ENCODE measurements at places on chromosomes 7 and 10.

GRCh38 chr10:63921908-63922467, 400.8 kb downstream of the REEP3 start:
- no peak for DNase-seq

DNA sequence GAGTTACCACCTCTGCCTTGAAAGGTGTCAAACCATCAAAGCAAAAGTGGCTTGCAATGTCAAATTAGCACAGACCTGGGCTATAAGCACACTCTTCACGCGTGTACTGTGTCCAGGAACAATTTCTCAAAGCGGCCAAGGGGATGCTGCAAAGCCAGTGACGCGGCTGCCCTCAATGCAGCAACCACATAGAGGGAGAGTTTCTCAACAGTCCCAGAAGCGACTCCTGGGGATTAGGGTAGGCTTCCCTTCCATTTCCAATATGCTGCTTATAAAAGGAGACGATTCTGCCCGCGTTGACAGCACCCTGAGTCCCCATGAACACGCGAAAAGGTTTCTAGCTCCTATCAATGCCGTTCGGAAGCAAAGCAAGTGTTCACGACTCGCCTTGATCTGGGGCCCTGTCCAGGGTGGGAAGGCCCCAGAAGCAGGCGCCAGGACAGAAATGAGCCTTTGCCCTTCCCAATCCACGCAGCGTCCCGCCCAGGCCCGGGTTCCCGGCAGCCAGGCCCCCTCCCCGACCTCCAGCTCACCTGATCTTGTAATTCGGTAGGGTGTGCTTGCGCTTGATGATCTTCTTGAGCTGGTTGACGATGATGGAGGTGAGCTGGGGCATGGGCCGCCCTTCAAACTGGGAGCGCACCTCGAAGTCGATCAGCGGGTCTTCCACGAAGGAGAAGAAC, 1.3 kb downstream of the PDZD8 start:
- DNase-seq, result no peak

GRCh38 chr10:131886237-131886636, 14.6 kb upstream of the PPP2R2D start:
- DNase-seq, result no peak

- DNase-seq, result no peak
Observed at GRCh38 chr7:23687011-23687410, 7.0 kb downstream of the FAM221A start.

DNA sequence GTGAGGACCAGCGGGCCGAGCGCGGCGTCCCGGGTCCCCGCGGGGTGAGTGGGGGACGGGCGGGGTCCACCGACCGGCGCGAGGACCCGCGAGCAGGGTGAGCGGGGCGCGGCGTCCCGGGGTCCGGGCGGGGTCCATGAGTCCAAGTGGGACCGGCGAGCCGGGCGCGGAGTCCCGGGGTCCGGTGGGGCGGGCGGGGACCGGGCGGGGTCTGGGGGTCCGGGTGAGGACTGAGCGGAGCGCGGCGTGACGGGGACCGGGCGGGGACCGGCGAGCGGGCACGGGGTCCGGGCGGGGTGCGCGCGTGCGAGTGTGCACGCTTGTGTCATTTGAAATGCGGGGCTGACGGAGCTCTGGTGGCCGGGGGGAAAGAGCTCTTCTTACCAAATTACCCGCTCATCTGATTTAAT, 765 bp downstream of the CELF2 start:
- no peak for DNase-seq

DNA sequence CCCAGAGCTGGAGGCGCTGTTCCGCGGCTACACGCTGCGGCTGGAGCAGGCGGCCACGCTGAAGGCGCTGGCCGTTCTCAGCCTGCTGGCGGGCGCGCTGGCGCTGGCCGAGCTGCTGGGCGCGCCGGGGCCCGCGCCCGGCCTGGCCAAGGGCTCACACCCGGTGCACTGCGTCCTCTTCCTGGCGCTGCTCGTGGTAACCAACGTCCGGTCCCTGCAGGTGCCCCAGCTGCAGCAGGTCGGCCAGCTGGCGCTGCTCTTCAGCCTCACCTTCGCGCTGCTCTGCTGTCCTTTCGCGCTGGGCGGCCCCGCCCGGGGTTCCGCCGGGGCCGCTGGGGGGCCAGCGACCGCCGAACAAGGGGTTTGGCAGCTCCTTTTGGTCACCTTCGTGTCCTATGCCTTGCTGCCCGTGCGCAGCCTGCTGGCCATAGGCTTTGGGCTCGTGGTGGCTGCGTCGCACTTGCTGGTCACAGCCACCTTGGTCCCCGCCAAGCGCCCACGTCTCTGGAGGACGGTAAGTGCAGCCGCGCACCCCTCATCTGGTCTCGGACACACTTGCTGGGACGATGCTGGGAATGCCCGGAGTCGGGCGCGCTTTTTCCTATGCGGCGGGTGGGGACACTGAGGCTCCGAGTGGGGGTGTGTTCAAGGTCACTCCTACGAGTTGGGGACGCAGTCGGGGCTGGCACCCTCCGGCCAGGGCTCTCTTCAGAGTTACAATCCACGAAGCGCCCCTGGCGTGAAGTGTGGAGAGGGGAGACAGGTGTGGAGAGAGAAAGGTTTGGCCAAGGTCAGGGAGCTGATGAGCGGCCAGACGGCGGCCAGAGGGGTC, 717 bp downstream of the ADCY1 start:
- no peak for DNase-seq

DNA sequence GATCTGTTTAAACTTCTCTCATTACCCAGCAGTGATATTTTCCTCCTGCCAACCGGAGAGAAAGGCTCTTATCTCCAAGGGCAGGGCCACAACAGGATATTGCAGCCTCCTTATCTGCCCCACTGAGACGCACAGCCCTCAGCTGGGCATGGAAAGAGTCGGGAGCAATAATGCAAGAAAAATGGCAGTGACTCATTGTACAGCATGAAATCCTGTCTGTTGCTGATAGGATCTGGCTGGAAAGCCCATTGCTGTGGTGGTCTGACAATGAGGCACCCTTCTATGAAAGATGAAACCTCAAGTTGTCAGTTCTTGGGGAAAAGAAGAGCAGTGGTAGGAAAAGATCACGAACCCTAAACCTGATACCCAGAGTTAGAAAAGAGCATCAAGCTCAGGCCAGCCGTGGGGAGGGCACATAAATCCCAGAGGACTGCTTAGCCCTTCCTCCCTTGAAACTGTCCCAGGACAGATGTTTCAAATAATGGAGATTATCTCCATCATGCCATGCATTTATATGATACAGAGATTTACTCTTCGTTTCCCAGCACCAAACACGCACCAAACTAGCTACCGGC, 47.0 kb upstream of the FIGNL1 start:
- DNase-seq, result no peak

DNA sequence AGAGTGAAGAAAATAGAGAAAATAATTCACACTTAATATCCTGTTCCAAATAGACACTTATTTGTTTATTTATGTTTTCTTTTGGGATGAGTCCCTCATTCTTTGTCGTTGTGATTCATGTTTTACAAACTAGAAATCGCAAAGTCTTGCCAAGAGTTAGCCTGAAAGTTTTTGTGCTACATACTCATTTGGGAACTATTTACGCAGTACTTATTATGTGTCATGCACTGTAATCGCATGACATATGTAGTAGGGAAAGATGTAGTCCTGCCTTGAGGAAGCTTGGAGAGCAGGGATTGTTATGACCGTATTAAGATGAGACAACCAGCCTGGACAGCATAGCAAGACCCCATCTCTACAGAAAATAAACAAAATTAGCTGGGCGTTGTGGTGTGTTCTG, 189.3 kb downstream of the ABCA13 start:
- DNase-seq, result no peak

GRCh38 chr10:4431114-4431863, 394.7 kb upstream of the AKR1E2 start:
- DNase-seq, result no peak

GRCh38 chr10:19605806-19606205, 210.4 kb upstream of the PLXDC2 start:
- DNase-seq, result no peak

GRCh38 chr7:51126324-51126723, 190.3 kb downstream of the COBL start:
- DNase-seq, result no peak

GRCh38 chr7:7190142-7190541, 7.8 kb downstream of the C1GALT1 start:
- DNase-seq, result no peak

DNA sequence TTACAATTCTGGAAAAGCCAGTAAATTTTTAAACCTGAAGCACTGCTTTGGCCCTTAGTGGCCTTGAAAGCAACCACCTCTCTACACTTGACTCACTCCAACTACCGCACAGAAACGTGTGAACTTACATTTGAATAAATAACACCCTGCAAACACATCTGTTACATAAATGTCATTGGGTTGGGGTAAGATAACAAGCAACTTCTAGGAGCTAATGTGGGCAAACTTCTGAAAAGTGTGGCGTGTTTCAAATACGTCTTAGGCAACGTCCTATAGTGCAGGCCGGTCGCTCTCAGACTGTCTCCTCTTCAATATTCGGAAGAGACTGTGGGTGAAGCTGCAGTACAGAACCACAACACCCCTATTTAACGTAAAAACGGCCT, 474 bp downstream of the ORC5 start:
- no peak for DNase-seq

DNA sequence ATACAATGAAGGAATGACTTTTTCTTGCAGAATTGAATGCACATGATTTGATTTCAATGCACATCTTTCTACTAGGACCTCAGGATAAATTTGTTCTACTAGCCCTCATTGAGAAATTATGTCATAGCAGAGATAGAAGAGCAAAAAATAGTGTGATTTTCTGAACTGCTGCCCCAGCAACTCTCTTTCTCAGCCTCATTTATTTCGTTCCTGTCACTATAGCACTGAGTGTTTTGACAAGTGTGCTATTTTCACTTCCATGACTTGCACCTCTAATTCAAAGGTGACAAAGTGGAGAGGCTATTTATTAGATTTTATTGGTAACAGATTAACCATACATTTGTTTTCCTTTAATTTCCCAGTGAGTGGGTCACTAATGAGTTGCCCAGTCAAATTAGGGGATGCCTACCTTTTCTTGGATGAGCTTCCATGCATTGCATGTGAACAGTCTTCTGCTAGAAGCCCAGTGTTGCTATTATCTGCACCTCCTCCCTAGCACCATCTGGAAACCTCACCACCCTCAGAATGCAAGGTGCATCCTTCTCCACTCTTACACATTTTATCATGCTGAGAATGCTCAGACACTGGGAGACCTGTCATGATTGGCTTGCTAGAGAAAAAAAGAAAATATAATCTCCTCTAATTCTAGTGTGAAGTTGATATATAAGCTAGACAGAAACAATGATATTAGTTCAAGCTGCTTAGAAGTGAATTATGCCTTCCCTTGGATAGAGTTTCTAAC, 119.6 kb upstream of the CTTNBP2 start:
- DNase-seq, result no peak

- DNase-seq, result no peak
Observed at GRCh38 chr7:68604541-68604940, 993.7 kb upstream of the AUTS2 start.

GRCh38 chr10:24690961-24691512, 32.6 kb downstream of the ARHGAP21 start:
- DNase-seq, result no peak

GRCh38 chr10:75287697-75288096, 51.9 kb upstream of the COMTD1 start:
- no peak for DNase-seq

- no peak for DNase-seq
Observed at GRCh38 chr10:112533916-112534315, 86.9 kb downstream of the VTI1A start.

GRCh38 chr10:52479567-52479966, 165.5 kb downstream of the DKK1 start:
- DNase-seq, result no peak

- no peak for DNase-seq
Observed at GRCh38 chr7:155865830-155866525, 53.7 kb upstream of the SHH start.
